MV-4-11 (cell line): ENCODE measurements at places on chromosomes 11 and 22.

DNA sequence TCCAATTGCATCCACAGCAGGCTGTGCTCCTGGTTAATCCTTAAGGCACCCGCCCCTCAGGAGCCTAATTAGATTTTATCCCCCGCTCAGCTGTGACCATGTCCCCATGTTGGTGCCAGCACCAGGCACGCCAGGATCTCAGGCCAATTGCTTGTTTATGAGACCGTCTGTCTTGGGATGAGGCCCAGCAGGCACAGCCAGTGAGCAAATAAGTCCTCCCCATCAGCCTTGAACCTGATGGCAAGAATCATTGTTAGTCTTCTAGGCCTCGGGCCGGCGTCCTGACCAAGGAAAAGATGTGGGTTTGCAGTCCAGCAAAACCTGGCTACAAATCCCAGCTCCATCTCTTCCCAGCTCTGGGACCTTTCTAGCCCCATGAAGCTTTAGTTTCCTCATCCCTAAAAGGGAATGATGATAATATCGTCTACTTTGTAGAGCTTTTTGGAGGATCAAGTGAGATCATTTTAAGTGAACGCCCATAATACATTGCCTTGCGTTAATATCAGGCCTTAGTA lies 57.3 kb downstream of the TP53I11 start:
- no peak for DNase-seq

GRCh38 chr11:124108156-124108555 lies 7.1 kb upstream of the VWA5A start:
- peak; percentile 42 for DNase-seq

GRCh38 chr11:70134490-70134889 lies 56.4 kb downstream of the ANO1 start:
- peak; percentile 57 for DNase-seq

GRCh38 chr11:122523846-122524805 lies 131.4 kb upstream of the UBASH3B start:
- peak; percentile 36 for DNase-seq

GRCh38 chr22:37484480-37485394 lies 1.4 kb downstream of the MFNG start:
- DNase-seq, result peak; percentile 92

- DNase-seq, result no peak
Measured at GRCh38 chr22:40510631-40511364, 125.7 kb downstream of the MRTFA start.

GRCh38 chr22:50670513-50670912 lies 2.1 kb upstream of the SHANK3 start:
- DNase-seq, result no peak

DNA sequence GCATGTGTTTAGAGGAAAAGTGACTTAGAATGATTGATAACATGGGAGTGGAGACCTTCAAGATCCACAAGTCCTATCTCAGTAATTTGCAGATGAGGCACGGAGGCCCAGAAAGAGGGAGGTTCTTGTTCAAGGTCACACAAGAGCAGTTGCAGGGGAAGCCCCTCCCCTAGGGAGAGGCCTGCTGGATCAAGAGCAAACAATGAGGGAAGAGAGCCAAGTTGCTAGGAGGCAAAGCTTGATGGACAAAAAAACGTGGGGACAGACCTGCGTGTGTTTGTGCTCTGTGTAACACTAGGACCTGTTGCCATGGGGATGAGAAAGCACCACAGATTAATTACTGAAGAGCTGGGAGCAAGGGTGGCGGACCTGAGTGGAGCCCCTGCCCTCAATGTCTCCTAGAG lies 6.4 kb upstream of the MFRP start:
- DNase-seq, result no peak

- DNase-seq, result no peak
Measured at GRCh38 chr11:78856211-78856610, 281.5 kb upstream of the NARS2 start.

DNA sequence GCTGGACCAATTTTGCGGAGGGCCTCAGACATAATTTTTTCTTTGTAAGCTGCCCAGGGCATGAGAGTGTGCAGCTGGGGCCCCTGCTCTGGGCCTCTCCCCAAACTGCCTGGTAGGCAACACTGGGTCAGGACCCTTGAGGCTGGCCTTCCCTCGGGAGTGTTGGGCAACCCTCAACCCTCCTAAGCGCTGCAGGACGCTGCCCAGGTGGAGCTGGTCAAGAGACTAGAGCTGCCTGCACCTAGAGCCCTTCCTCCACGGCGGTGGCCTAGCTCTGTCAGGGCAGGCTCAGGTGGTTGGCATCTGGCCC lies 505 bp upstream of the TMEM132A start:
- DNase-seq, result no peak

GRCh38 chr11:62953811-62954210 lies 31.0 kb downstream of the SLC22A6 start:
- no peak for DNase-seq

DNA sequence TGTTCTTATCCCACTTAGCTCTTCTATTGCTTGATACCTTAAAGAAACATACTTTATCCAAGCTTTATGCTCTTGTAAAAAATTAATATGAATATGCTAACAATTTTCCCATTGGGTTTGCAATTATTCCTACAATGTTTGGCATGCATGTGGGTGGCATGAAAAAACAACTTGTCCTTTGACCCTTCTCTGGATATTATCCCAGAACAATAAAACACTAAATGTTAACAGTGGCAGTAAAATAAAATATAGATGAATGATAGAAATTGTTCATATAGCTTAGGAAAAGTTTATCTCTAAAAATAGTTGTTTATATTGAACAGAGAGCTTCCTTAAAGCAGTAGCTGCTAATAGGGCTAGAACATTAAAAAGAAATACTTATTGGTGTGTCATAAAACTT lies 860.5 kb upstream of the LRRC4C start:
- DNase-seq, result no peak

DNA sequence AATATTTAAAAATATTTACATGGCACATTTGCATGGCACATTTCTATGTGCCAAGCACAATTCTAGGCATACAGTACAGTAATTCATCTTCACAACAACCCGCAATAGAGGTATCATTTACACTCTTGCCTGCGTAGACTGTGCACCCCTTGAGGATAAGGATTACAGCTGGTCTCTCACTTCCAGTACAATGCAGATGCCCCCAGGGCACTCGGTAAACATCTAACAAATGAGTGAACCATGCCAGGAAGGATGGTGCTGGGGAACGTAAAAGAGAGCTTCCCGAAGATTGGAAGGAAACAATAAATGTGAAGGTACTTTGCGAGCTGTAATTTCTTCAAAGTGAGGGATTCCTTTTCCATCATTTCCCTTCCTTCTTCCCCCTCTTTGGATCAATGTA lies 1.3 kb downstream of the PRPF19 start:
- peak; percentile 20 for DNase-seq

DNA sequence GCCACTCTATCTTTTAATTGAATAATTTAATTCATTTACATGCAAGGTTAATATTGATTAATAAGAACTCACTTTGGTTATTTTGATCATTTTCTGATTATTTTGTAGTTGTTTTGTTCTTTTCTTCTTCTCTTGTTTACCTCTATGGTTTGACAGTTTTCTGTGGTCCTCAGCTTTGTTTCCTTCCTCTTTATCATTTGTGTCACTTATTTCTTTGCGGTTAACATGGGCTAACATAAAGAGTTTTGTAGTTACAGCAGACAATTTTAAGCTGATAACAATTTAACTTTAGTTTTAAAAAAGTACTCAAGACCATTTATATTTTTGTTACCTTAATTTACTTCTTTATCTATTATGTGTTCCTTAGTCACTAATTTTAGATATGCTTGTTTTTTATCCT lies 1032.8 kb upstream of the RAG2 start:
- no peak for DNase-seq

DNA sequence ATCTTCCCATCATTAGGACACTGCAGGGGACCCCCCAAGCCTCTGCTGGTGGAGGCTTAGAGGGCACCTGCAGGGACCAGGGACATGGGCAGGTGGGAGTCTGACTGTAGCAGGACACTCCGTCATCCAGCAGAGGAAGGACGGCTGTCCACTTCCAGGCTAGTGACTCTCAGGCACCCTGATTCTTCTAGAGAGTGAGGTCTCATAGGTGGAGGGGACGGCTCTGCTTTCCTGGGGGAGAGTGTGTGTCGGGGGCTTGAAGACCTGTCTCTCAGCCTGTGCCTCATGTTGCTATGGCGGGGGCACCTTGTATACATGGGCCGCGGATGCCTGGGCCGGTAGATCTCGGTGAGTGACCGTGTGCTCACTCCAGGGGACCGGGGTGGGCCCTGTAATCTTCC lies 1116.6 kb downstream of the BRD1 start:
- no peak for DNase-seq

DNA sequence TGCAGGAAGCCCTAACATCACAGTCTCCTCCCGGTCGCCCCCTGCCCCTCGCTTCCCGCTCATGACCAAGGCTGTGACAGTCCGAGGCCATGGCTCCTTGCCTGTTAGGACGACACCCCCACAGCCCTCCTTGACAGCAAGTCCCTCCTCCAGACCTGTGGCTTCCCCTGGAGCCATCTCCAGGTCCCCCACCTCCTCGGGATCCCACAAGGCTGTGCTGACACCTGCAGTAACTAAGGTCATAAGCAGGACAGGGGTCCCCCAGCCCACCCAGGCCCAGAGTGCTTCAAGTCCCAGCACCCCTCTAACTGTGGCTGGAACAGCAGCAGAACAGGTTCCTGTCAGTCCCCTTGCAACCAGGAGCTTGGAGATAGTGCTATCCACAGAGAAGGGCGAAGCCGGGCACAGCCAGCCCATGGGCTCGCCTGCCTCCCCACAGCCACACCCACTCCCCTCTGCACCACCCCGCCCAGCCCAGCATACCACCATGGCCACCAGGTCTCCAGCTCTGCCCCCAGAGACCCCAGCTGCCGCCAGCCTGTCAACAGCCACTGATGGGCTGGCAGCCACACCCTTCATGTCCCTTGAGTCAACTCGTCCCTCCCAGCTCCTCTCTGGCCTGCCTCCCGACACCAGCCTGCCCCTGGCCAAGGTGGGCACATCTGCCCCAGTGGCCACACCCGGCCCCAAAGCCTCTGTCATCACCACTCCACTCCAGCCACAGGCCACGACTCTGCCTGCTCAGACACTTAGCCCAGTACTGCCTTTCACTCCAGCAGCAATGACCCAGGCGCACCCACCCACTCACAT lies 63.2 kb downstream of the OTOG start:
- no peak for DNase-seq

DNA sequence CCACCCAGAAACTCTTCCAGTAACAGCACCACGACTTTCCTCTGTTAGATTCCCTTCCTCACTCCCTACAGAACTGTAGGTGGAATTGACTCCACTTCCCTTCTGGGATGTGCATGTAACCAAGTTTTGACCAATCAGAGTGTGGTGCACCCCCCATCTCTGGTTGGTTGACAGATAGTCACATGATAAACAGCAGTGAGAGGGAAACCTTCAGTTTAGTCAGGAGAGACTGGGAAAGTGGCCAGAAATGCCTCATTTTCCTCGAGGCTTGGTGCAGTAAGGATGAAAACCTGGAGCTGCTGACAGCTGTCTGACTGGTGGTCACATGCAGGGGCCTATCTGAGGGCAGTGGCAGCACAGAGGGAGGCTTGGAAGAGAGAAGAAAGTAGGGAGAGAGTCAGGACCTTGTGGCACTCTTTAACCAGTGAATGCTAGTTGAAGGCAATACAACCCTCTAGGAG lies 67.3 kb upstream of the GRK3 start:
- DNase-seq, result no peak

- DNase-seq, result no peak
Measured at GRCh38 chr11:108672113-108672512, 7.2 kb downstream of the DDX10 start.

DNA sequence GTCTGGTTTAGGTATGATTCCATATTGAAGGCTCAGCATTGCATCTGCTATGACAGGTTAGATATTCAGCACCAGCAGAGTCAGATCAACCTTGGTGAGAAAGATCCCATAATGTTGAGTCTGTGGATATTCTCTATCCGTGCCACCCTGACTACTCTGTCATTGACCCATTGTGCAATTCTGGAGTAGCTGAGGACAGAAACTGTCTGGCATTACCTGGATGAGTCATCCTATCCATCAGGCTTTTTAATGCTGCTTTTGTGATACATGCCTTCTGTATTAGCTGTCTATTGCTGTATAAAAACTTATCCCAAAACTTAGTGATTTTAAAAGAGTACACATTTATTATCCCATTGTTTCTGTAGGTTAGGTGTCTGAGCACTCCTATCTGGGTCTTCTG lies 189.1 kb upstream of the FAT3 start:
- DNase-seq, result no peak

DNA sequence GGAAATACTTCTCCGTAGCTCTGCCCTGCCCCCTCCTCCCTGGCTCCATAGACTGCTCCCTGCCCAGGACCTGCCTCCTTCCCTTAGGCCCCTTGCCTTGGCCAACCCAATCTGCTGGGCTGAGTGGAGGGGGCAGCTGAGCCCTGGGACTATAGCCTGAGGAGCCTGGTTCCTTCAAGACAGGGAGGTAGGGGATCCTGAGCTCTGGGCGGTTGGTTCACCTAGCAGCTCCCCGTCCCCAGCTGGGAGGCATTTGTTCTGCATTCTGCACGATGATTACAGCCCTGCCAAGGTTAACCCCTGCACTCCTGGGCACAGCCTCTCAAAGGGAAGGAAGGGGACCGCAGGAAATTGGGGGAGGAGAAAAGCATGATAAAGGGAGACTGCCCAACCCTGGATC lies 3.6 kb upstream of the CDC42EP1 start:
- no peak for DNase-seq

DNA sequence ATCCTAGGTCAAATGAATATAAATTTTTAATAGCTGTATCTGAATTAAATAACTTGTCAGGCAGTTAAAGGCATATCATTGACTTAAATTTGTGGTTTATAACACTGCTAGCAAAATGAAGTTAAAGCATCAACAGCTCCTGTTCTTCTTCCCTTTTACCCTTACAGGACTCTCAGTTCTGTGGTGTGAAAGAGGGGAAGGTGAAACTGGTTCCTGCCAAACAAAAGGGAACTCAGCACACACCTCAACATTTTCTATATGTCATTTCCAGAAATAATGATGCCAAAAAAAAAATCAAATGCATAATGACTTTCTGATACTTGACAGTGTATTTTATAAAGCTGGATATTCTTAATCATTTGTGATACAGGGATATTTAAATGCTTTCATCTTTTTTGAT lies 21.2 kb downstream of the ARL14EP start:
- peak; percentile 68 for DNase-seq

- peak; percentile 52 for DNase-seq
Measured at GRCh38 chr11:62398011-62398994, 20.5 kb upstream of the SCGB1A1 start.

DNA sequence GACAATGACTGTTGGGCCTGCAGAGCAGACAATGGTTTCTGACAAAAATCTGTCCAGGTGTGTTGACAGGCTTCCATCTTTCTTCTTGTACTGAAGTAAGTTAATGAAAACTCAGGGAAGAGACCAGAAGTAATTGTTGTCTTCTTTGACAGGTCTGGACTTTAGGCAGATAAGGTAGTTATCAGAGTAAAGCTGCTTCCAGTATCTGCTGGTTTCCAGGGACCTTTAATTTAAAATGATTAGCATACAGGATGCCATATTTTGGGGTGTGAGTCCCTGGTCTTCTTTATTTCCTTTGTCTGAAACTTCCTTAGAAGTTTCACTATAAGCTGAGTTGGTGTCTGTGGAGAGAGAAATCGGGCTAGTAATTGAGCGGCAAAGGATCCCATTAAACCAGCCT lies 1.4 kb downstream of the TMX2 start:
- no peak for DNase-seq
